ENCODE measurements at places on chromosomes 1 and 21.

DNA sequence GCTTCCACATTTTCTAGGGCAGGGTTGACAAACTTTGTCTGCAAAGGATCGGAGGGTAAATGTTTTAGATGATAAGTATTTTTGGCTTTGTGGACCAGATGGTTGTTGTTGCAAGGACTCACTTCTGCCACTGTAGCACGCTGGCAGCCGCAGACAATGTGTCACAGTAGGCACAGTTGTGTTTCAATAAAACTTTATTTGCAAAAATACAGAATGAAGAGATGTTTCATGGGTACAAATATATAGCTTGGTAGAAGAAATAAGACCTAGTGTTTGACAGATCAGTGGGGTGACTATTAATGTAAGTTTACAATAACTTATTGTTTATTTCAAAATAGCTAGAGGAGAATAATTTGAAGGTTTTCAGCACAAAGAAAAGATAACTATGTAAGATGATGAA, 127.8 kb downstream of the GRIK3 start:
- no peak for DNase-seq

GRCh38 chr21:24183077-24183476, 1424.2 kb downstream of the MRPL39 start:
- DNase-seq, result no peak

DNA sequence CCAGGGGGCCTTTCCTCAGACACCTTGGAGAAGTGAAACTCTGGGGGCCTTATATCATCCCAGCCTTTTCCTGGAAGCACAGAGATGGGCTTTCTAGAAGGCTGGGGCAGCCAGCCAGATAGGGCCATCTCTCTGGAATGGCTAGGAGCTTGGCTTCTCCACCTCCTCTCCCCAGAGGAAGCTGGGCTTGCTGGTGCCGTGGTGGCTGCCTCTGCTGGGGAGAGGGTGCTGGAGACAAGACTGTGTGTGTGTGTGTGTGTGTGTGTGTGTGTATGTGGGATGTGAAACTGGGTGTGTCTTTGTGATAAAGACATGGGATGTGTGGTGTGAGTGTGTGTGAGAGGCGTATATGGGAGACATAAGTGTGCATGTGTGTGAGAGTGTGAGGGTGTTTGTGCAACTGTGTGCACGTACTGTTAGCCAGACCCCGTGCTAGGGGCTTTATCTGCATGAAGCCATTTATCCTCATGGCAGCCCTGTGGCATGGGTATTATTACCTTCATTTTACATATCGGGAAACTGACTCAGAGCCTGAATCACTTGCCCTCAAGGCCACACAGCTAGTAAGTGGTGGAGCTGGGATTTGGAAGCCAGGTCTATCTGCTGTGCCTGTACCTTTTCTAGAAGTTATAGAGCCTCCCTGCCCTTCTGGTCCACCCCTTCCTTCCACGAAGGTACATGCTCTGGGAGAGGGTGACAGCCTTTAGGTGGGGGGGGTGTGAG, 44.2 kb downstream of the PTPRU start:
- DNase-seq, result no peak

- DNase-seq, result no peak
These were observed 33.9 kb downstream of the RUNX3 start for GRCh38 chr1:24896176-24896575.

- DNase-seq, result no peak
These were observed 15.4 kb upstream of the XPR1 start for GRCh38 chr1:180616439-180616838.

- DNase-seq, result peak; percentile 16
These were observed 105.0 kb upstream of the SAMD11 start for GRCh38 chr1:818618-819291.

DNA sequence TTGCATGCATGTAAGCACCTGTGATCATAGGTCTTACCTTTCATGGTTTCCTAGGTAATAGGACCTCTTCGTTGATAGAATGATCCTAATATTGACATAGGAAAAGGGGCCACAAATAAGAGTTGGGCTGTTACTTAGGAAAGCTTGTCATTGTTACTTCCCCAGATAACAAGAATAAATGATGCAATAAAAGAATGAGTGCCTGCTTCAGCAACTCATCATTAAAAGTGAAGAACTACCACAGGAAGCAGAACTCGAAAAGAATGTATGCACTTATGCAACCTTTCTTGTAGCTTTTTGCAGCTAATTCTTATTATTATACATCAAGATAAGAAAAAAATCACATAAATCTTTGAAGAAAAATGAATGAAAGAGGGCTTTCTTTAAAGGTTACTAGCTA, 548.6 kb downstream of the LTN1 start:
- DNase-seq, result peak; percentile 42

DNA sequence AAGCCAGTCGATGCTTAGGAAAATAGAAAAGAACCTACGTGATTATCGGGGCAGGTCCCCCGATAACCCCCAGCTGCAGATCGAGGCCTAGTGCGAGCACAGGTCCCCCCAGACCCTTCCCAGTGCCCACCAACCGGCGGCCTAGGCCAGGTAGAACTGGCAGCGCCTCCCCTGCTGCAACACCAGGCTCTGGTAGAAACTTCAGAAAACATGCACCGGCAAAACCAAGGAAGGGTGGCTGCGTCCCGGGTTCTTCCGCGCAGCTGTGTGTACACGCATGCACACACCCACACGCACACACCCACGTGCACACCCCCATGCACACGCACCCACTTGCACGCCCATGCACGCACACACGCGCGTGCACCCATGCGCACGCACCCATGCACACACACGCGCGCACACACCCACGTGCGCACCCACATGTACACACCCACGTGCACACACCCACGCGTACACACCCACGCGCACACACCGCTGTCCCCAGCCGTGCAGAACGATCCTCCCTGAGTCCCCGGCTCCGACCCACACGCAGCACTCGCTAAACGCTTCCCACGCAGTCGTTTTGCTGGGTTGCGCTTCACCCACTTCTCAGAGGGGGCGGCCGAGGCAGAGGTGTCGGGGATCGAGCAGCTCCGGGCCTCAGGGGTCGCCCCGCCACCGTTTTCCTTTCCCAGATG, 5.2 kb downstream of the TSPEAR start:
- no peak for DNase-seq

DNA sequence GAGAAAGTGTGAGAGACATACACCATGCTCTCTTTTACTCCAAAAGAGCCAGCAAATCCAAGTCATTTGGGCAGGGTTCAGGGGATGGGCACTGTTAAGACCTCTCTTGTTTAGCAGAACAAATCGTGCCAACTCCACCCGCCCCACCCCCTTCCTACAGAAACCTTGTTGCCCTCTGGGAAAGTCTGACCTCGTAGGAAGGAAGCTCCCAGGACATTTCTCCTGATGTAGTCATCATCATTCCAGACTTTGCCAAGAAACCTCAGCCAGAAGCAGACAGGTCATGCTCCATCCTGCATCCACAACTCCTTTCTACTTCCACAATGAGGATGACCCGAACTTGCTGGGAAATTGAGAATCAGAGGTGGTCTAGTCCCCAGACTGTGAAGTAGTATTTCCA, 57.7 kb downstream of the UBE2T start:
- peak; percentile 72 for DNase-seq

- DNase-seq, result no peak
These were observed 205.5 kb downstream of the PTBP2 start for GRCh38 chr1:96927125-96927524.
